ENCODE measurements at places on chromosomes 6 and 20.

DNA sequence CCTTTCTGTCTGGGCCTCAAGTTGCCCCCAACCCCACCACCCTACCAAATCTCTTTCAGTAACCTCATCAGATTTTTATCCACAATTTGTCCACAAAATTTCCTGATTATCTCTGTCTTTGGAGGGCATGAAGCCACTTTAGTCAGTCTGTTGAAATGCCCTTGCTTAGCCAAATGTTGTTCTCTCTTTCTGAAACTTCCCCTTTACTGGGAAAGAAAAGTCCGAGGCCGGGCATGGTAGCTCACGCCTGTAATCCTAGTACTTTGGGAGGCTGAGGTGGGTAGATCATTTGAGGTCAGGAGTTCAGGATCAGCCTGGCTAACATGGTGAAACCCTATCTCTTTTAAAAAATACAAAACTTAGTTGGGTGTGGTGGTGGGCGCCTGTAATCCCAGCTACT lies 33.8 kb downstream of the TOMM6 start:
- no peak for DNase-seq

DNA sequence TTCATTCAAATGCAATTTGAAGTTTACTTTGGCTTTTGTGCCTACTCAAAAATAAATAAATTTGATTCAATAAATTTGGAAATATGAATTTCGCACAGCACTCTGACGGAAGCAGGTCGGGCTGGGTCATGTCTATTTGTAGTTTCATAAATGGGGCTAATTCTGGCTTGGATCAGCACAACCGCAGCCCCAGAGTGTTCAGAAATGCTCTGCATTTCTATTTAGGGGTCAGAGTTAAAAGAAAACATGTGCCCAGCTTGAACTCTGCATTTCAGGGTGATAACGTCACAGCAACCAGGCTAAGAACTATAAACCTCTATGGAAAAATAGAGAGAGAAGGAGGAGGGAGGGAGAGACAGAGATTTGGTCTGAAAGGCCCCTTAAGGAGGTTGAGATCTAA lies 480.9 kb upstream of the NOX3 start:
- no peak for DNase-seq

- no peak for DNase-seq
These were observed 58.0 kb upstream of the MYL9 start for GRCh38 chr20:36483209-36483918.

GRCh38 chr20:47620808-47621805 lies 119.4 kb downstream of the NCOA3 start:
- DNase-seq, result peak; percentile 80

DNA sequence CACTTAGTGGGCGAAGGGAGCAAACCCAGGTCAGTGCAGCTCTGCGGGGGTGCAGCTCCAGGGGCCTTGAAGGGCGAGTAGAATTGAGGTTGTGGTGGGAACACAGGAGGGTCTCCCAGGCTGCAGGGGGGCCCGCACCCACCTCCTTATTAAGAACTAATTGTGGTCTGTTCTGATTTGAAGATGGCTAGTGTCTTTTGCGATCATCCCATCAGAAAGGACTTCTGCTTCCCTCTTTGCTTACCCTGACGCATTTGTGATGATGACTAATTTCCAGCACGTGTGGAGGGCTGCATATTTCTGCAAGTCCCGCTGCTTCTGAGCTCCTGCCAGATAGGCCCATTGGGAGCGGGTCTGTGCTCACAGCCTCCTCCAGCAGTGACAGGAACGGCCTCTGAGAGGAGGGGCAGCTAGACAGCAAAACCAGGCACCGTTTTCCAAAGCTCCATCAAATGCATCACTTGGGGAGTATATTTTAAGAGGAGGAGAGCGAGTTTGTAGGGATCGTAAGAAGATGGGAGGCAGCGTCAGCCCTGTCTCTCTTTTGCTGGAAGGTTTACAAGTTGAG lies 268.9 kb downstream of the CDH4 start:
- peak; percentile 90 for DNase-seq

DNA sequence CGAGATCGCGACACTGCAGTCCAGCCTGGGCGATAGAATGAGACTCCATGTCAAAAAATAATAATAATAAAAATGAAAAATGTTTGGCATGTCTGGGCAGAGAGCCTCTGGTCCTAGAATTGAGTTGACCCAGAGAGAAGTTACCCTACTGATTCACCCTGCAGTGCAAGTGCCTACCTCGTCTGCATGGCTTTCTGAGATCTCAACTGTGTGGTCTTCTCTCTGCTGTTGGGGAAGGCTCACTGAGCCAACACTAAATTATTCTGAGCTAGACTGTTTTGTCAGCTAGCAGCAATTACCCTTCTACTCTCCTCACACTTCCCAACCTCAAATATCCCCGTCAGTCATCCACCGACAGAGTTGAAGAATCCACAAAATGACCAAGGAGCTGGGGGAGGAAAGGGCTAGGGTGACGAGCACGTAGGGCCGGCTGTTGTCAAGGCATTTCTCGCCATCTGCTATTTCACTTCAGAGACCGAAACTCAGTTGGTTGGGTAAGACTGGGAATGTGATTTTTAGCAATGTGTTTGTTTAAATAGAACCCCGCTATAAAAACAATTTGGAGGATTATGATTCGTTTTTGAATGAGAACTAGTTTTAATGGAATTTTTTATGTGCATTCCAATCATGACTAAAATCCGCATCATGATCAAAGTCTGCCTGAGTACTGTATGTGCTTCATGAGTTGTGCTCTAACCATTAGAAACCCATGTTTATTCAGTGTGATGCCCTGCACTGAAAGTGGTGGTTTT lies 9.4 kb downstream of the MAS1 start:
- DNase-seq, result peak; percentile 90

DNA sequence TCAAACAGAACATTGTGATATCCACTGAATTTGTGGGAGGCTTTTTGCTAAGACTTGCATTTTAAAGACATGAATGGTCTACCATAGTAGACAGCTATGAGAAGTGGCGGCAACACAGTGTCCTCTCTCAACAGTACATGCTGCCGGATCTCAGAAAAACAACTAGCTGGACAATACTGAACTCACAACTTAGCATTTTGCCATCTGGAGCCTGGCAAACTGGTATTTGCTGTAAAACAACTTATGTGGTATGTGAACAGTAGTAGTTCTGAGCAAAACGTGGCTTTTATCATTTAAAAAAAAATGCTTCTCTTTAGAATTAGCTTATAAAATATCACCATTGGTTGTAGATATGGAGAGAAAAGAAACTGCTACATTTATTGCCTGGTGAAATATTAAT lies 3.3 kb upstream of the PXDC1 start:
- no peak for DNase-seq

- DNase-seq, result peak; percentile 48
These were observed 31.2 kb downstream of the PARD6B start for GRCh38 chr20:50762435-50763220.

- peak; percentile 50 for DNase-seq
These were observed 26.2 kb upstream of the MMP24 start for GRCh38 chr20:35200267-35200666.

DNA sequence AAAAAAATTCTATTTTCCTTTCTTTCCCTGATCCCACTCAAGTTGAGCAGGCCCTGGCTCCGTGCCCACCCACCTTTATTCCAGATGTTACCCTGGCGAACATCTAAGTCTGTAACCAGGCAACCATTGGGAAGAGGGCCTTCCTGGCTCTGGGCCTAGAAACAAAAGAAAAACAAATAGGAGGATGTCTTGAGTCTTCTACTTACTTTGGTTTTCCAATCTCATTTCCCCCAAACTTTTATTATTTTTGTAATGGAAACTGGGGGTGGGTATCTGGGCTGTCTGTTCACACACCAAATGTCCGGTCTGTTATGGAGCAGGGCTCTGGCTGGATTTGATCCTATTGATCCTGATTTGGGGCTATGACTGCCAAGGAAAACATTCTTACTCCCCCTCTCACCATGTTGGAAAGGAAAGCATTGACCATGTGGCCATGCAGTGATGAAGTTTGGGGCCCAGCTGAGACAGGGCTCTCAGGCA lies 744.1 kb downstream of the DHX35 start:
- peak; percentile 33 for DNase-seq

DNA sequence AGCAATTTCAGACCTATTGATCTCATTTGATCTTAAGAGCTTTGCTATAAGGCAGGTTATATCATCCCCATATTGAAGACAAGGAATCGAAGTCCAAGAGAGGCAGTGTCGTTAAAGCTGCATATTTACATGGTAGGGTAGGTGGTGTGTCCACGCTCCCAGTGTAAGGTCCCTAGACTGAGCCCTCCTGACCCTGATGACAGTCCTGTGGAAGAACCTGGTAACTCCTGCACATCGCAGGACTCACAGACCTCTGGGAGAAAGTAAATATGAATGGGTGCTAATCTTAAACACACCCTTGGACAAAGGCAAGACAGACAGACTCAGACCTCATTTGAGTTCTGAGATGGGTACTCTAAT lies 602 bp upstream of the HLA-DPB1 start:
- no peak for DNase-seq

GRCh38 chr6:148743476-148743875 lies 3.4 kb upstream of the UST start:
- no peak for DNase-seq

DNA sequence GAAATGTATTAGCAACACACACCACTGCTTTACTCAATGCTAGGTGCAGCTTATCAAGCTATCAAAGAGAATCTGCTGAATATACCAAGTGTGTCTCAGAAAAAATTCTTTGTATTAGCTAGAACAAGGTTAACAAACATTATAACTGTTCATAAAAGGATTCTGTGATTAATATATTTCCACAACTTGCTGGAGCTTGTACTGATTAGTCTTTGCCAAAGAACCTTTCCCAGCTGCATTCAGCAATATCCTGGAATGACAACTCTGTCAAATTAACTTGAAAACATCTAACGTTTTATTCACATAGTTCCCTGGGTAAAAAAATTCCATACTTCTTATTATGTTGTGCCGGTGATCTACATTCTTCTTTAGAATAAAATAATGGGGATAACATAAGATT lies 252.7 kb downstream of the FOXC1 start:
- DNase-seq, result no peak

- DNase-seq, result peak; percentile 42
These were observed 615.4 kb downstream of the MAFB start for GRCh38 chr20:40073535-40074111.

DNA sequence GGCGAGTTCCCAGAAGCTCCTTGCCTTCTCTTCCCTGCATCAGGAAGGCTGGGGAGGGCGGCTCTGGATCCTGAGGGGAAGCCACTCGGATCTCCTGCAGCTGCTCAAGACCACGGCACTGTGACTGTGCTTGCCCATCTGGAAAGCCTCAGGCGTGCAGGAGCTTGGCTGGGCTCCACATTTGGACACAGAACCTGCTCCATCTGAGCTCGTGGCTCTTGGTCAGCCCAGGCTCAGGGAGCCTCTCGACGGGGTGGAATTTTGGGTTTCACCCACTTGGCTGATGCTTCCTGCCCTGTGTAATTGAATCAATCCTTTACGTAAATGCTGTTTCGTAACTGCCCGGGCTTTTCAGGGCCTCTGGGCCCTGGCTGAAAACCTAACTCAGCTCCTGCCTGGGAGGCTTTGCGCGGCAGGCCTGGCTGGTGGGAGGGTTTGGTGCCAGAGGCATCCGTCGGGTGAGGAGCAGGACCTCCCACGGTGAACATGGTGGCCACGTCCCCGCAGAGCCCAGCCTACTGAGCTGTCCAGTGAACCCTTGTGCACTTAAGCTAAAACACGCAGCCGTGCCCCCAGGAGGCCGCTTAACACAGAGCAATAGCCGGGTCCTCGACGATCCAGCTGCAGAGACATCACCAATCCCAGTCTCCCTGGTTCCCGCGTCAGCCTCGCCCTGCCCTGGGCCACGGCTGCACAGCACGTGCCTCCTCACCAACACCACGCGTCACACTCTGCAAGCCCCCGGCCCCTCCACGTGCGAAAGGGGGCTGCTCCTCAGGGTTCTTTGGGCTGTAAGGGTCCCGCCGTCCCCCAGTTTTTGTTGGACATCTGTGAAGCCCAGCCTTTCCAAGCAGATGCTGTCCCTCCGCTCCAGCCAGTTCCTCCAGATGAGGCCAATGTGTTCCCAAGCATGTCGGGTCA lies 241.0 kb downstream of the DLL1 start:
- peak; percentile 1 for DNase-seq

- no peak for DNase-seq
These were observed 207.4 kb downstream of the FNDC1 start for GRCh38 chr6:159376516-159377158.

DNA sequence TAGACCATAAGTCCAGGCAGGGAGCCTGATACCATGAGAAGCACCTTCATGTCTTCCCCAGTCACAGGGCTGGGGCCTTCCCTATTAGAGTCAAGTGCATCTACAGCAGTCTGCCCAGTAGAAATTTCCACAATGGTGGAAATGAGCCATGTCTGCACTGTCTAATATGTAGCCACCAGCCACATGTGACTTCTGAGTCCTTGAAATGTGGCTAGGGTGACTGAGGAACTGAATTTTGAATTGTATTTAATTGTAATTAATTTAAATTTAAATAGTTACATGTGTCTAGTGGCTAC lies 300.2 kb downstream of the CLIC5 start:
- no peak for DNase-seq

GRCh38 chr6:37382994-37383765 lies 29.4 kb downstream of the RNF8 start:
- DNase-seq, result no peak

GRCh38 chr20:20435453-20435852 lies 67.5 kb downstream of the INSM1 start:
- DNase-seq, result no peak

DNA sequence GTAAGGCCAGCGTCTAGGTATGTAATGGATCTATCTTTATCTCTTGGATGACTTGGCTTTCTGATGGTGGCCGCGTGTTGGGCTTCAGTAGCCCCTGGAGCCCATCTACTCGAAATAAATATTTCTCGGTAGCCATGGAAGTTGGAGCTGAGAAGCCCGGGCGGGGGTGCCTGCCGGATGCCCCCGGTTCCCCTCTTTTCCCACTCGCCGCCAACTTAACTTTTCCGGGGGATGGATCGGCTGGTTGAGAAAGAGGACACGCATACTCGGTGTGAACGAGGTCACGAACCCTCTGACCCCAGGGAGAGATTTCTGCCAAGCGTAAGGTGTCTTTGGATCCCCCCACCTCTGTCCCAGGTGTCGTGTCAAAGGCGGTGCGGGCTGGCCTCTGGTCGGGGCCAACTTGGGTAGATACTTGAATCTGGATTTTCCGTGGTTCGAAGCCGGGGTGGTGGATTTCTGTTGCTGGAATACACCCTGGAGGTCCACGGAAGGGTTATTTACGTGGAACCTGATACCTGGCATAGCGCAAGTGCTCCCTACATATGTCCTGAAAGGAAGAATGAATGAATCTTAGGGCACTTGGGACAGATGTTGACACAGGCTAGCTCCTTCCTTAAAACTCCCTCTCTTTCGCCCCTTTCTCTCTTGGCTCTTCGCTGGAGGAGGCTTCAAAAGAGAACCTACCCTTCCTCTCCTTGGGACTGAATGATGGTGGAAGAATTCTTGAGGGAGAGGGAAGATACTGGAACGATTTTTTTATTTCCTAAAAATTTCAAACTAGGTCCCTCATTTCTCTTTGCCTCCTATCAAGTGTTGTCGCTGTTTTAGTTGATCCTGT lies 996 bp downstream of the DOK5 start:
- DNase-seq, result no peak

- no peak for DNase-seq
These were observed 57.4 kb upstream of the EDN3 start for GRCh38 chr20:59242714-59243626.

Data from astrocyte of the spinal cord (primary cell).